Naive B cell (primary cell): ENCODE measurements at places on chromosomes 12 and 14. TPM values are rescaled to one million over a fixed set of nuclear protein-coding genes. Genes with fewer than 3 reads are reported as not detected.

Gene GALC
- 7.1 TPM for polyA plus RNA-seq

Gene MVK
- 2.8 TPM for polyA plus RNA-seq

Gene KRT72
- not detected for polyA plus RNA-seq

Gene DIO2
- not detected for polyA plus RNA-seq

Gene TMPRSS12
- polyA plus RNA-seq = not detected

Gene GARIN6
- polyA plus RNA-seq = not detected

Gene SLCO1A2
- not detected for polyA plus RNA-seq

Gene BCL2L14
- not detected for polyA plus RNA-seq

Gene PSMB11
- not detected for polyA plus RNA-seq

Gene OR10P1
- not detected for polyA plus RNA-seq

Gene NUAK1
- not detected for polyA plus RNA-seq

Gene ITGA7
- polyA plus RNA-seq = 0.14 TPM

Gene LRRC10
- not detected for polyA plus RNA-seq

Gene PAH
- polyA plus RNA-seq = not detected
